Chondrocyte (in vitro differentiated cells): ENCODE measurements at places on chromosomes 2 and 18. TPM values are rescaled to one million over a fixed set of nuclear protein-coding genes. Genes with fewer than 3 reads are reported as not detected.

L3MBTL4 gene
- total RNA-seq: 0.41 to 1.9 TPM (median 1.0 TPM) in 3 replicates

ONECUT2 gene
- total RNA-seq: 0.05 to 0.08 TPM (median 0.05 TPM) in 3 replicates

GRCh38 chr2:108417254-108417653, 31.8 kb upstream of the GCC2 start:
- no peaks in the 10 kb centered on the region for H3K36me3 ChIP-seq
- DNase-seq: no peak
- H3K27ac ChIP-seq: no peak overlapping the region
- peaks cover 16% of the 10 kb centered on the region for H3K4me1 ChIP-seq
- no peaks in the 10 kb centered on the region for H3K27me3 ChIP-seq

DNA sequence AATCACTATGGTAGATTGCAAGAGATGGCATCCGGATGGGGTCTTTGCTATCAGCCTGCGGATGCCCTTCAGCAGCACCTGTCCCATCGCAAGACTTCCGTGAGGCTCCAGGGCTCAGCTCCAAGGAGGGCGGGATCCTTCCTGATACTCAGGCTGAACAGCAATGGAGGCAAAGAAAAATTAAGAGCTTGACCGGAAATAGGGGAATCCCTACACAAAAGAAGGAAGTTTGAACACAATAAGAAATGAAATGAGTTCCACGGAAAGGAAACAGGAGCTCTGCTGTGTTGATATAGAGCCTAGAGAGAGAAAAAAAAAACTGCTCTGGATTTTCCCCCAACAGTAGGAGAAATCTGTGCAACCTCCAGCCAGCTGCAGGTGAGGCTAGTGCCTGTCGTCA, 91.9 kb downstream of the ARL4C start:
- no peak overlapping the region for H3K4me3 ChIP-seq
- no peaks in the 10 kb centered on the region for H3K27me3 ChIP-seq
- H3K36me3 ChIP-seq: no peaks in the 10 kb centered on the region

DNA sequence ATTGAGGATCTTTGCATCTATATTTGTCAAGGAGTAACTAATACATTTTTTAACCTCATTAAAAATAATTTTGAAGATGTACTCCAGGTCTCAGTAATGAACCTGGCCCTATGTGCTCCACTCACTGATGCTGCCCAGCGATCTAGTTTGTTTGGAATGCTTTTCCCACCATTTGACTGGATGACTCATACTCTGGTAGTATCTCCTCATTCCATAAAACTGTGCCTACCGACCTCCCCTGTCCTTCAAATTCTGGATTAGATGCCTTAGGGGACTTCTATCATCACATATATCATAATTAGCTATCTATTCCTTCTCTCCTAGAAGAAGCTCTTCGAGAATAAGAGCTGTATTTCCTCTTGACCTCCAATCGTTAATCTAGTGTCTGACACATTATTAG, 83.8 kb downstream of the FAM117B start:
- no peak overlapping the region for H3K27ac ChIP-seq
- H3K27me3 ChIP-seq: no peaks in the 10 kb centered on the region
- H3K36me3 ChIP-seq: peaks cover 6% of the 10 kb centered on the region
- no peak overlapping the region for H3K4me3 ChIP-seq

- H3K4me3 ChIP-seq: no peak overlapping the region
- H3K36me3 ChIP-seq: peaks cover 5% of the 10 kb centered on the region
- DNase-seq: no peak
These were observed 64.5 kb downstream of the UBR3 start for GRCh38 chr2:169891593-169892298.

DNA sequence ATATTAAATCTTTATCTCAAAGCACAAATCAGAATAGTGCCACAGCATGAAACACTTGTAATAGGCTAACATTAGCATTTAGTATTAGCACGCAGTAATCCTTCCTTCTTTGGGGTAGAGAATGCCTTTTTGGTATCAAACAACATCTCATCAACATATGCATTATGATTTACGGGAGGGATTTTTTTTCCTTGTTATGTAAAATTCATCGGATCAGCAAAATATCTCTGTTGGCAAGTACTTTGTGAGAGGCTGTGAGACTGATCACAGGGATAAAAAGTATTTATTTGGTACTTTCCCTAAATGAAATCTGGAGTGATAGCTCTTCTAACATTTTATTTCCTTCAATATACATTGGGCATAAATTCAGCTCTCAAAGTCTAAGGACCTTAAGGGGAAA, 68.4 kb upstream of the TMEM178A start:
- peaks cover 9% of the 10 kb centered on the region for H3K4me1 ChIP-seq
- peaks cover 2% of the 10 kb centered on the region for H3K36me3 ChIP-seq
- no peak overlapping the region for H3K4me3 ChIP-seq
- H3K27me3 ChIP-seq: no peaks in the 10 kb centered on the region

DNA sequence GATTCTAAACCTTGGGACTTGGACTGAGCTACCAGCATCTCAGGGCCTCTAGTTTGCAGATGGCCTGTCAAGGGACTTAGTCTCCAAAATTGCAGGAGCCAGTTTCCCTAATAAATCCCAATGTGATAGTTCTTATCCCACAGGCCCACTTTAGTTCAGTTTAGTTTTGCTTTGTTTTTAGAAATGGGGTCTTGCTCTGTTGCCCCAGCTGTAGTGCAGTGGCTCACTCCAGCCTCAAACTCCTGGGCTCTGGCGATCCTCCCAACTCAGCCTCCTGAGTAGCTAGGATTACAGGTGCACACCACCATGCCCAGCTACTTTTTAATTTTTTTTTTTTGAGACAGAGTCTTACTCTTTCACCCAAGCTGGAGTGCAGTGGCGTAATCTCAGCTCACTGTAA, 2.6 kb upstream of the SF3B1 start:
- no peak overlapping the region for H3K4me3 ChIP-seq
- H3K27me3 ChIP-seq: no peaks in the 10 kb centered on the region
- no peaks in the 10 kb centered on the region for H3K36me3 ChIP-seq
- H3K4me1 ChIP-seq: peaks cover 23% of the 10 kb centered on the region
- no peak overlapping the region for H3K27ac ChIP-seq

DNA sequence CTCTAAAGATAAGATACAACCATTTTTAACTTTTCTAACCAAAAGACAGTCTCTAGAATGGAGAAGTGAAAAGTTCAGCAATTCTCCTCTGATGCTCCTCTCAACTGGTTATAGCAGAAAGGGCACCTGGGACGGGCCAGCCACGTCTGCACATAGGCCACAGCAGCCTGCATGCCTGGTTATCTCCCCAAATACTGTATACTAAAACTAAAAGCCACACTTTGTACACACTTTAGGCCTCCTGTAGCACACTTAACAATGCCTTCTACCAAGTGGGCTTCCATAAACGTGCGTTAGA, 179.1 kb downstream of the ANKRD44 start:
- H3K27me3 ChIP-seq: no peaks in the 10 kb centered on the region
- H3K4me1 ChIP-seq: peaks cover 8% of the 10 kb centered on the region
- H3K4me3 ChIP-seq: no peak overlapping the region
- no peak overlapping the region for H3K27ac ChIP-seq

GRCh38 chr18:27856820-27857219, 320.1 kb downstream of the CDH2 start:
- H3K4me3 ChIP-seq: no peak overlapping the region
- H3K36me3 ChIP-seq: no peaks in the 10 kb centered on the region
- no peak overlapping the region for H3K27ac ChIP-seq
- DNase-seq: no peak
- peaks cover 7% of the 10 kb centered on the region for H3K4me1 ChIP-seq
- H3K27me3 ChIP-seq: no peaks in the 10 kb centered on the region
